T-helper 2 cell (primary cell): ENCODE measurements at places on chromosomes 7 and 10.

- DNase-seq, result no peak
These were observed 58.5 kb downstream of the RASGEF1A start for GRCh38 chr10:43208147-43209073.

GRCh38 chr7:129093867-129094456 is 39.1 kb upstream of the TNPO3 start:
- peak; percentile 7 for DNase-seq

GRCh38 chr10:13437026-13437555 is 89.0 kb upstream of the SEPHS1 start:
- no peak for DNase-seq

GRCh38 chr7:51251290-51251689 is 65.3 kb downstream of the COBL start:
- DNase-seq, result no peak

DNA sequence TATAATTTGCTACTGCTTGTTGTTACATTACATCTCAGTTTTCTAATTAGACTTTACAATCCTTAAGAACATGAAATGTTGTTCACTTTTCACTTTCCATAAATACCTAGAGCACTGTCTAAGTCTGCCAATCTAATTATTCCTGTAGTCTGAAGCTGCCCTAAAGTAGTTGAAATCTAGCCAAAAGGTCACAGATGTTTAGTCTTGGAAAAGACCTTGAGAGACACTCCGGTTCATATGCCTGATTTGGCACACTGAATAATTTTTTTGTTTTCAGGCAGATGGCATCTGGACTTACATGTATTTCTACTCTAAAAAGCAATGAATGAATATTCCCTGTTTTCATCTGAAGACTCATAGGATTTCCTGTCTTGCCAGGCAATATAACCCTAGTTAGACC is 359.1 kb downstream of the ANKRD7 start:
- DNase-seq, result no peak

DNA sequence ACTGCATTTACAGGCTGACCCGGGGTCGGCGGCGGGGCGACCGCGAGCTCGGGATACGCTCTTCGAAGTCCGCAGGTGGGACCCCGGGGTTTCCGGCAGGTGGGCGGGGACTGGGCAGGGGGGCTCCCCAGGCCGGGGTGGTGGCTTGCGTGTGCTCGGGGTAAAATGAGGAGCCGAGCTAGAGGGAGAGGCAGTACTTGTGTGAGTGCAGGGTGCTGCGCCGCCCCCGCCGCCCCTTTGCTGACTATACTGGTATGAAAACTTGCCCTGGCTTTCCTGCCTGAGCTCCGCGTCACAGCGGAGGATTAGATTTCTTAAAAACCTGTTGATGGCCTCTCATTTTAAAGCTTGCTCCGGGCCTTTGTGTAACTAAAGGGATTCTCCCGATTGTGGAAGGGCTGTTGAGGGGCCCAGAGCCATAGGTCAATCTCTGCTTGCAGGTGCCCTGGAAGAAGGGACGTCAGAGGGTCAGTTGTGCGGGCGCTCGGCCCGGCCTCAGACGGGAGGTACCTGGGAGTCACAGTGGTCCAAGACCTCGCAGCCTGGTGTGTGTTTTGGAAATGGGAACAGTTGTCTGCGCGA is 488 bp downstream of the ARMC10 start:
- DNase-seq, result no peak

DNA sequence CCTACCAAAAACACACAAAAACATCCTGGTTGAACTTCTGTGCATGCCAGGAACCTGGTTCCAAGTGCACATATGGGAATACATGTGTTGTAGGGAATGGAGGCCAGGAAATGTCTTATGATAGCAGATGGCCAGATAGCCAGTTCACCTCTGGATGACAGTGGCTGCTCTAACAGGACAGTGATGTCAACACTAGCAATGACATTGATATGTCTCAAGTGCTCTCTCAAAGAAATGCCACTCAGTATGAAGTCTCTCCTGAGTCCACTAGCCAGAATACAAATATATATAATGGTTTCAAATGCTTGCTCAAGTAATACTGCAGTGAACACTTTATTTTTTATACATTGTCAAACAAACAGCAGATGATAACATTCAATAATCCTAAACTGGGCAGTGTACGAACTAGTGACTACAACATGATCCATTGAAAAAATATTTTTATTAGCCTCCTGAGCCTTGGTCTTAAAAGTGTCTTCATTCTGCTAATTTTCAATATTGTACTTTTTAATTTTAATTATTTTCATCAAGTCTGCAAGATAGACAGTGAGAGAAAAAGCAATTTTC is 26.0 kb upstream of the PCDH15 start:
- DNase-seq, result no peak

- DNase-seq, result no peak
These were observed 119.8 kb downstream of the ITGB8 start for GRCh38 chr7:20450536-20450935.

DNA sequence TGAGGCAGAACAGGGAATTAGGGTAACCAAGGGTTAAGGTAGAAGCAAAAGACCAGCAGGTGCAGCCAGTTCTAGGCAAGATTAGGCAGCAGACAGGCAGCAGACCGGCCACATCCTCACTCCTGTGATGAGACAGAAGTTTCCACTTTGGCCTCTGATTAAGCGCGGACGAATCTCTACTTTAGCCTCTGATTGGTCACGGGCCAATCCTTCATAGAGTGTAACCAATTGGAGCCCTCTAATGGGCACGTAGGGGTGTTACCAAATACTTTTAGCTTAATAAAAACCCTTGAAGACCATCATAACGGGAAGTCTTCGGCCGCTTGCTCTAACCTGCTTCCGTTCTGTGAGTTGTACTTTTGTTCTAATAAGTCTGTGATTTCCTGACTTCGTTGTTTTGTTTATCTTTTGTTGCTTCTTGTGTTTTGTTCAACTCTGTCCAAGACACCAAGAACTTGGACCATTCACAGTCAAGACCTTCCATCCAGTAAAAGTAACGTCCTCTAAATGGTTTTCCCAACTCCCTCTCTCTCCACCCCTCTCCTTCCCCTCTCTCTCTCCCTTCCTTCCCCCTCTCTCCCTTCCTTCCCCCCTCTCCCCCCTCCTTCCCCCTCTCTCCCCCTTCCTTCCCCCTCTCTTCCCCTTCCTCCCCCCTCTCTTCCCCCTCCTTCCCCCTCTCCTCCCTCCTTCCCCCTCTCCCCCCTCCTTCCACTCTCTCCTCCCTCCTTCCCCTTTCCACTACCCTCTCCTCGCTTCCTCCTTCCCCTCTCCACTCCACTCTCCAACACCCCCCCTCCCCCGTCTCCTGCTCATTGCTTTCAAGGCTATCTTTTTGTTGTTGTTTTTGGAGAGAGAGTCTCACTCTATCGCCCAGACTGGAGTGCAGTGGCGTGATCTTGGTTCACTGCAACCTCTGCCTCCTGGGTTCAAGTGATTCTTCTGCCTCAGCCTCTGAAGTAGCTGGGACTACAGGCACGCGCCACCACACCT is 13.2 kb upstream of the MALSU1 start:
- DNase-seq, result no peak
